SW 1271 (cell line): ENCODE measurements at places on chromosomes 3 and 15.

DNA sequence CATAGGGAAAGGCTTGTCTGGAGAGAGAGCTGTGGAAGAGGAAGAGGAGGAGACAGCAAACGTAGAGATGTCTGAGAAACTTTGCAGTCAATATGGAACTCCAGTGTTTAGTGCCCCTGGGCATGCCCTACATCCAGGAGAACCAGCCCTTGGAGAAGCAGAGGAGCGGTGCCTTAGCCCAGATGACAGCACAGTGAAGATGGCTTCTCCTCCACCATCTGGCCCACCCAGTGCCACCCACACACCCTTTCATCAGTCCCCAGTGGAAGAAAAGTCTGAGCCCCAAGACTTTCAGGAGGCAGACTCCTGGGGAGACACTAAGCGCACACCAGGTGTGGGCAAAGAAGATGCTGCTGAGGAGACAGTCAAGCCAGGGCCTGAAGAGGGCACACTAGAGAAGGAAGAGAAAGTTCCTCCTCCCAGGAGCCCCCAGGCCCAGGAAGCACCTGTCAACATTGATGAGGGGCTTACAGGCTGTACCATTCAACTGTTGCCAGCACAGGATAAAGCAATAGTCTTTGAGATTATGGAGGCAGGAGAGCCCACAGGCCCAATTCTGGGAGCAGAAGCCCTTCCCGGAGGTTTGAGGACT lies 6.9 kb downstream of the MAP1A start:
- DNase-seq, result no peak

DNA sequence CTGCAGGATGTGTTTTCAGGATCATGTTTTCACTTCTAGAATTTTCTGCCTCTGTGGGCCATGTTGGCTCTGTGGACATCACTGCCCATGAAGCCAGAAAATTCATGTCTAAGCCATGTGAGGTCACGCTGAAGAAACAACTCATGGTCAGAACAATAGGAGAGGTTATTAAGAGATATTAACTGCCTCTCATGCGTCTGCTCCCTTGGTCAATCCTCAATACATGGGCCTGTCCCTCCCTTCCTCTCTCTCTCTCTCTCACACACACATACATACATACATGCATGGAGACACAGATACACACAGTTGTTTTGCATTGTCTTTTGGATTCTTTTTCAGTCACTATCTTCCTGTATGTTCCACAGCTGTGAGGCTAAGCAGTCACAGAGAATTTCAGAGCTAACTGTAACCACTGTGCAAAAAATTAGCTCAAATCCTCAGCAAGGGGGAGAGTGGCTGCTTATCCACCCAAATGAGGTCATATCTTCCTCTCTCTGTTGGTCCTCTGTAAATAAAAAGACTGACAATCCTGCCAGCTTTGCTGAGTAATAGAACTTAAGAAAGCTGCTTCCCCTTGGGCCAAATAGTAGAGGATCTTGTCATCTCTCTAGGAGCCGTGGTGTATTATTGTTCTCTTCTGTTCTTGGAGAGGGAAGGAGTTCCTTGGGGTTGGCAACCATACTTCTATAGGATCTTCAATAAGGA lies 45.6 kb downstream of the LRTM1 start:
- DNase-seq, result no peak

GRCh38 chr3:57942872-57943283 lies 65.3 kb upstream of the FLNB start:
- DNase-seq, result no peak

DNA sequence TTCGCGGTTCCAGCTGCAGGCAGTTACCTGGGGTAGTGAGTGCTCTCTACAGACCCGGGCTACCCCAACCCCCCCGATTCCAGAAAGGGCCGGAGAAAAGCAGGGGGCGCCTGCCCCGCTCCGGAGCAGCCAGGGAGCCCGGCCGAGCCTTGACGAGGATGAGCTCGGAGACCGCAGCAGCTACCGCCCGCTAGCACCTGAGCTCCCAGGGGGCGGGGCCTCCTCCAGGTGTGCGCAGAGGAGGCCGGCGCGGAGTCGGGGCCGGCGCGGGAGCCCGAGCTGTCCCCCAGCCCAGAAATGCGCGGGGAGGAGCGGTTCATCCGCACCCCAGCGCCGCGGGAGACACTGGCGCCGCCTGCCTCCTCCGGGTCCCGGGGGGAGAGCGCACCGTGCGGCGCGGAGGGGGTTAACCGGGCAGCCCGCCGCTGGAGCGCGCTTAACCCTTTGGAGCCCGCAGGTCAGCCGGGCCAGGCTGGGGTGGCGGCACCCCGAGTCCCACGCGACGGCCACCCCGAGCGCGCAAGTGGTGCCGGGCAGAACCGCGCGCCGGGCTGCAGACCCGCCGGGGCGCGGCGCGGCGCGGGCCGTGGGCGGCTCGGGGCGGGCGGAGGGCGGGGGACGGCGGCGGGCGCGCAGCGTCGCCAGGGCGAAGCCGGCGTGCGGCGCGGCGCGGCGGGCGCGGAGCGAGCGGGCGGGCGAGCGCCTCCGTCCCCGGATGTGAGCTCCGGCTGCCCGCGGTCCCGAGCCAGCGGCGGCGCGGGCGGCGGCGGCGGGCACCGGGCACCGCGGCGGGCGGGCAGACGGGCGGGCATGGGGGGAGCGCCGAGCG lies at the start of gene CACNA1D:
TSS of gene CACNA1D (plus strand) at position 649 of the 829 bp plus-strand sequence. CDS start 556 bp downstream, outside the sequence.
- DNase-seq, result no peak

- no peak for DNase-seq
Measured at GRCh38 chr3:185457376-185457775, 41.5 kb downstream of the TMEM41A start.

DNA sequence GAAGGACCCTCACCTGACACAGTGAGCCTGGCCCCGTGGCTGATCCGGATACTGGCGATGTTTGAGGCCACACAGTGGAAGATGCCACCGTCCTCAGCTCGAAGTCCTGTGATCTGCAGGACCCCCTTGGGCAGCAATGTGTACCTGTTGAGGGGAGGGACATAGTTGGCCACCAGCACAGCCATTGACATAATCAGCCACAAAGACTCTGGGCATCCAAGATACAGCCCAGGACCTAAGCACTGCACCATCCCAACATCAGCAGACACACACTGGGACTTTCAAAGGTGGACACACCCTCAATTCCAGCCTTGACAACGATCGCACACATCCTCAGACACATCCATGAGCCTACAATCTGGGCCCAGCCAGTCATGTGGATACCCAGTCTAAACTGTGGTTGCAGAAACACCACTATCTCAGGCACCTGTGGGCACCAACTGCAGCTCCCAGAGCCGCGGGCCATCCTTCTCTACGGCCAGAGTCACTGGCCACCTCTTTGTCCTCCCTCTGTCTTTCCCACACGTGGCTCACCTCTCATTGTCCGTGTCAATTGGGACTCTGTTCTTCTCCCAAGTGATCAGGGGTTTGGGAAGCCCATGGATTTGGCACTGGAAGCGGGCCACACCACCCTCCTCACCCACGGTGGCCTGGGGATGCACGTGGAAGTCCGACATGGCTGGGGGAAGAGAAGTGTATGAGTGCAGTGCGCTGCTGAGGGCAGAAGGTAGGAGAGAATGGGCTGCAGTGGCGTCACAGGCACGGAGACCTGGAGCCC lies 31.0 kb downstream of the RNU5B-1 start:
- no peak for DNase-seq

GRCh38 chr3:30458376-30459171 lies 147.8 kb upstream of the TGFBR2 start:
- no peak for DNase-seq
